ENCODE measurements at places on chromosomes 6 and 20.

DNA sequence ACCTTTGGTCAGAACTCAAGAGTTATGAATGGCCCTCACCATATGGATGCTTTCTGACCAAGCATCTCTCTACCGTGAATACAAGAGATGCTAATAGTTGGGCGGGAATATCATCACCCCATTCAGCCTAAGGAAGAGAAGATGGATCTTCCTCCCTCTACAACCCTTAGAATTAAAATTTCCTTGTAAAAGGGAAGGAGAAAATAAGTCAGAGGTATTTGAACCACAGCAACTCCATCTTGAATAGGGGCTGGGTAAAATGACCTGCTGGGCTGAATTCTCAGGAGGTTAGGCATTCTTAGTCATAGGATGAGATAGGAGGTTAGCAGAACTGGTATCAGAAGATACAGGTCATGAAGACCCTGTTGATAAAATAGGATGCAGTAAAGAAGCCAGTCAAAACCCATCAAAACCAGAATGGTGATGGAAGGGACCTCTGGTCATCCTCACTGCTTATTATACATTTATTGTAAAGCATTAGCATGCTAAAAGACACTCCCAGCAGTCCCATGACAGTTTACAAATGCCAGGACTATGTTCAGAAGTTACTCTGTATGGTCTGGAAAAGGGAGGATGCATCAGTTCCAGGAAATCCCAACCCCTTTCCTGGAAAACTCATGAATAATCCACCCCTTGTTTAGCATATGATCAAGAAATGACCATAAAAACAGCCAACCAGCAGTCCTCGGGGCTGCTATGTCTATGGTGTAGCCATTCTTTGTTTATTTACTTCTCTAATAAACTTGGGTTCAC is 101.2 kb downstream of the DTNBP1 start:
- no peak for DNase-seq

- DNase-seq: no peak
Measured at GRCh38 chr6:2876210-2877056, 26.7 kb downstream of the SERPINB9 start.

- DNase-seq: no peak
Measured at GRCh38 chr20:677957-678356, 2.4 kb upstream of the SCRT2 start.

DNA sequence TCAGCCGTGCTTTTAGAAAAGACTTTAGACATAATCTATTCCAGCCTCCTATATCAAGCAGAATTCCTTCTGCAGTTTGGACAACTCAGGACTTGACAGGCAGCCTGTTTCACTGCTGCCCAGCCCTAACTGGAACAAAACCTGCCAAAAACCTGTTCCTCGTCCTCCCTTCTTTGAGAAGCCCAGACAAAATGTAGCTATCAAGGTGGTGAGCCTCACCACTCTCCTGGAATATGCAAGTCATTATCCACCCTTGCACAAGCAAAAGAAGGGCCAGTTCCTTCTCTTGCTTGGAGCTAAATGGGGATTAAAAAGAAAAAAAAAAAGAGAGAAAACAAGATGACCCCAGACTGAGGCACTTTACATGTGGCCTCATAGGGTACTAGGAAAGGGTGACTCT is 64.2 kb downstream of the TFAP2A start:
- DNase-seq: no peak

DNA sequence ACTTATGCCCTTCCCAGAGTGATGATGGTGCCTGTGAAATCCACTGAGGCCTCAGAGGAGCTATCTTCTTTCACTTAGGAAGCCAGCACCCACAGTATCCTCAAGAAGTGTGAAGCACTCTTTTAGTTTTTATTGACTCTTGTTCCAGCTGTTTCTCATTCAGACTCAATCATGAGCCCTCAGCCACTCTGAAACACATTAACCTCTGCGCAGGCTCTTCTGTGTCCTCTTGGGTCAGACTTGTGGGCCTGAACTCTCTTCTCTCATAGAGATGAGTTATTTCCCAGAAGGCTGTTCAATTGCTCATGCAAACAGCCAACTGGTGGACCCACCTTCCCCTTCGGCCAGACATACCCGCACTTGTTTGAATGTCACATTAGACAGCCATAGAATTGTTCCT is 27.8 kb upstream of the PREP start:
- no peak for DNase-seq

Data from T-helper 22 cell (primary cell).